ENCODE measurements at places on chromosomes 16 and 17.
A peak's percentile ranks its signal among the peaks of the same experiment; 100 is the strongest.

DNA sequence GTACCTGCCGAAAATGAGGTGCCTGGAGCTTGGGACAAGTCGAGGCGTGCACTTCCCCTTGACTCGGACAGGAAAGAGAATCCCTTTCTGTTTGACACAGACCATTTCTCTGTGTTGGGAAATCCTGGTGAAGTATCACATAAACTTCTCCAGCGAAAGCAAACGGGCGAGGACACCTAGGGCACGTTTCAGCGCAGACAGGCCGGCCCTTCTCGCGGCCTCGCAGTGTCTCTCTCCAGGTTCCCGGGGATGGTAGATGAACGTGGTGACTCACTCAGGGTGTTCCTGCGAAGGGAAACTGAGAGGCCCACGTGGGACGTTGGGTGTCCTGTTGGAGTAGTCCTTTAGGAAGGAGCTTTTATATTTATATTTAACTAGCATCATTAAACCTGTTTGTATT, 36.3 kb upstream of the ZNF750 start:
- peaks cover 27% of the 10 kb centered on the region for H3K36me3 ChIP-seq
- H3K27me3 ChIP-seq, result no peaks in the 10 kb centered on the region

DNA sequence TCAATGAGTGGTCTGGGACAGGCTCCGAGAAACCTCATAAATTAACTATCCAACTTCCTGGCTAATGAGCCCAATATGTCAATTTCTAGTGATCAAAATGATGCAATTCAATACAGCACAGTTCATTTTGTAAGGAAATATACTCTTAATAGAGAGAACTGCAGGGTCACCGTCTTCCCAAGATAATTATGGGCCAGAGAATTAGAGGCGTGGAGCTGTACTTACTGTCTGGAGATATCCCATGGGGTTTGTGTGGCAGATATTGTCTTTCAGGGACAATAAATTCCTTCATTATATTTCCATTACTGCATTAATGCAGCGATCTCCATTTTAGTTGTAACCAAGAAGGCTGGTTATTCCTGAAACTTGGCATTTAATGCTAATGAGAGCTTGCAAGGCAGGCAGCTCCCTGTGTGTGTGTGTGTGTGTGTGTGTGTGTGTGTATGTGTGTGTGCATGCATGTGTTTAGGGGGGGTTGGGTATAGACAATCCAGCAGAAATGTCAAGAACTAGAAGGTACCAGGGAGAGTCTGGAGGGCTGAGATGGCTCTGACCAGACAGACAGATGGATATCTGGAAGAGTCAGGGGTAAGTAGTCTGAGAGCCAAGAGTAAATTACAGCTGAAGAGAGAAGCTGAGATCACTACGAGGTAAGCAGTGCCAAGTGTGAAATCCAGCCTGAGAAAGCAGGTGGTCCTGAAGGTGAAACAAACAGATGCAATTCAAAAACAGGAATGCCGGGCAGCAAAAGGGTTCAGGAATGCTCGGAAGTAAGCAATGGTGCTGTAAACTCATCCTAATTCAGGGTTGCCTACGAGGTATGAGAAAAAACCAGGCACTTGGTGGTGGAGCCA, 393.0 kb downstream of the CA10 start:
- H3K27me3 ChIP-seq, result no peaks in the 10 kb centered on the region
- no peaks in the 10 kb centered on the region for H3K4me1 ChIP-seq
- H3K27ac ChIP-seq, result no peak overlapping the region

GRCh38 chr16:55585631-55586030, 19.1 kb downstream of the CAPNS2 start:
- H3K4me1 ChIP-seq, result no peaks in the 10 kb centered on the region
- no peak overlapping the region for H3K4me3 ChIP-seq
- no peak overlapping the region for H3K27ac ChIP-seq
- DNase-seq, result no peak
- peaks cover 4% of the 10 kb centered on the region for H3K36me3 ChIP-seq

DNA sequence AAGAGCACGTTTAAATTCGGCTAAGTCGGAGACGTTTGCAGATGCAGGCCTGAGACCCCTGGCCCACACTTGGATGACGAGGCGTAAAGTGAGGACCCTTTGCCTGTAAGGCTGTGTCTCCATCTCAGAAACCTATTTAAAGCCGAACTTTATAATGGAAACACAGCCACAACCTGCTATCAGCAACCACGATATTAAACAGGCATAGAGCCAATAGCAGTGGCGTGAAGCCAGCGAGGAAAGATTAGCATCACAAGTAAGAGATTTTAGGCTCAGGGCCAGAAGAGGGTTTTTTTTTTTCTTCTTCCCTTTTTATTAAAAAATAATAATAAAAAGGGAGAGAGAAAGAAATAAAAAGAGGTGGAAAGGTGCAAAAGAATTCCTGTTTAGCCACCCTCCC, 111.3 kb upstream of the NOL11 start:
- no peaks in the 10 kb centered on the region for H3K4me1 ChIP-seq
- H3K4me3 ChIP-seq, result no peak overlapping the region
- H3K27ac ChIP-seq, result no peak overlapping the region
- no peaks in the 10 kb centered on the region for H3K27me3 ChIP-seq

DNA sequence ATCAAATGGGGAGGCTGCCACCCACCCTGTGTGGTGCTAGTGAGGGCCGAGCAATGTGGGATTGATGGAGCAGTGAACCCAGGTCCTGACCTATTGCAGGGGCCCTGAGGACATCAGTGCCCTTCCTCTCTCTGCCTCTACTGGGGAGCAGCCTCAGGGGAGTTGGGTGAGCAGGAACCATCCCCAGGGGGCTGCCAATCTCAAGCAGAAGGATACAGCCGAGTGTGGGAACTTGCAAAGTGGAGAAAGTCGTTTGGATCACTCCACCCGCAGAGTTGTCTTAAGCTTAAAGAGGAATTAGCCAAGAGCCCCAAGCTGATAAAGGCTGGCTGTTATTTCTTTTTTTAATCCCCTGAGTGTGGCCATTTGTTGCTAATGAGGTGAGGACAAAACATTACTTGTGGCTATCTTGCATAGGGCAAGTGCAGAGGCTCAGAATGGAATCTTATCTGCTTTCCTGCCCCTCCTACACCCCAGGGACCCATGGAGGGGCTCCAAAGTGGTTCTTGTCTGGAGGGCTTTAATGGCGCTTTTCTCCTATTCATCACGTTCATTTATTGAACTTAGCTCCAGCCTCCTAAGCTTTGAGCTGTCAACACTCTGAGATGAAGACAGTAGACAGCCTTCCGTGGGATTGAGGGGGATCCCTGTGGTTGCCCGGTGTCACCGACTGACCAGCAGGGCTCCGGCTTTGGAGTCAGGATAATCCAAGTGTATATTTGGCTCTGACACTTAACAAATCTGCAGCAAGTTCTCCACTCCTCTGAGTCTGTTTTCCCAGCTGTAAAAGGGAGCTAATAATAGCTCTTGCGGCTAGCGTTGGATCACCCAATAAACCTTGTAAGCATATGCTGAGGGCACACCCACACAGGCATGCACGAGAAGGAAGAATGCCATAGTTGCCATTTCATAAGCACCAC, 45.1 kb downstream of the MYH11 start:
- H3K27ac ChIP-seq, result no peak overlapping the region
- no peaks in the 10 kb centered on the region for H3K4me1 ChIP-seq
- H3K4me3 ChIP-seq, result no peak overlapping the region
- no peaks in the 10 kb centered on the region for H3K27me3 ChIP-seq
- H3K36me3 ChIP-seq, result no peaks in the 10 kb centered on the region

DNA sequence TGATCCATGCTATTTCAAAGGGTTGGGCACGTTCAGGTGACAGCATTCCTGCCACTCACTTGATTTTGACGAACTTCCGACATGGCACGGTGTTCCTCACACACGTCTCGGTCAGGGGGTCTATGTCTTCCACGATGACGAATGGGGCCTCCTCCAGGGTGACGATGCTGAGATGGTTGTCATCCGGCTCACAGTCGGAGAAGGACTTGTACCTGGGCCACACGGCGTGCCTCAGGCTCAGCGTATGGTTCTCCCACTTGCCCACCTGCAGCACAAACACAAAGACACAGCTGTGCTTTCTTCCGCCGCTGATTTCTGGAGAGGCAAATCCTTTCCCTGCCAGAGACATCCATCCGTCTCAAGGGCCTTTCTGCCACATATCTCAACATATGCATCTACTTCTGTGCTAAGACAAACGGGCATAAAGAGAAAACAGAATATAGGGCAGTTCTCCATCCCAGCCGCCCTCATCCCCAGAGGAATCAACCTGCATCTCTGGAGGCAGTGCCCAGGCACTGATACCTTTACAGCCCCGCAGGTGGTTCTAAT, 332.5 kb downstream of the GRIN2A start:
- H3K36me3 ChIP-seq, result no peaks in the 10 kb centered on the region
- H3K27ac ChIP-seq, result no peak overlapping the region
- H3K27me3 ChIP-seq, result no peaks in the 10 kb centered on the region
- no peaks in the 10 kb centered on the region for H3K4me1 ChIP-seq

DNA sequence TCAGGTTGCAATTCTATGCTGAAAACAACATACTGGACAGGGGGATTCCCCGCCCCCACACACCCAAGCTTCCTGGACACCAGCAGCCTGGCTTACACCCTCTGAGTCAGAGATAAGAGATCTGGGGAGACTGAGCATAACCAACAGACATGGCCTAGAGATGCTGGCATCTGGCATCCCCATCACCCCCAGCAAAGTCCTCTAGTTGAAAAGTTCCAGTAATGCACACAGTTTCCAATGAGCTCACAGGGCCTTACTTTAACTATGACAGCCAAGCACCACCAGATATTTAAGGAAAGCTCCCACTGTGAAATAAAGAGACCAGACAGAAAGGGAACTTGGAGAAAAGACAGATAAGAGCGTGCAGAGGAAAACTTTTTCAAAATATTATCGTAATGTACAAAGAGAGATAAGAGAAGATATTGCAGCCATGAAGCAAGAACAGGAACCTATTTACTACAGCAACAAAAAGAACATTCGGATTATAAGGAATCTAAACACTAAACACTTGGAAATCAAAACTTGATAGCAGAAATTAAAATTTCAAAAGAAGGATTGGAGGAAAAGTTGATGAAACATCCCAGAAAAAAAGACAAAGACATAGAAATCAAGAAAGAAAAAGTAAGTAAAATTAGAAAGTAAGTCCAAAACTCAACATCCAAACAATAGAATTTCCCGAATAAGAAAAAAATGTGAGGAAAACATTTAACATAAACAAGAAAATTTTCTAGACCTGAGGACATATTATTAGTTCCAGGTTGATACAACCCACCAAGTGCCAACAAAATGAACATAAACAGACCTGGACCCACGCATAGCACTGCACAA, 17.2 kb upstream of the ALOX15 start:
- DNase-seq, result no peak
- H3K27ac ChIP-seq, result no peak overlapping the region
- no peaks in the 10 kb centered on the region for H3K4me1 ChIP-seq
- H3K36me3 ChIP-seq, result no peaks in the 10 kb centered on the region
- no peak overlapping the region for H3K4me3 ChIP-seq

GRCh38 chr17:4858882-4859260, 25.7 kb downstream of the MINK1 start:
- peak overlapping the region; percentile 57 for H3K4me3 ChIP-seq
- no peaks in the 10 kb centered on the region for H3K27me3 ChIP-seq
- peaks cover 16% of the 10 kb centered on the region for H3K36me3 ChIP-seq
- peaks cover 21% of the 10 kb centered on the region for H3K4me1 ChIP-seq
- peak; percentile 73 for DNase-seq

DNA sequence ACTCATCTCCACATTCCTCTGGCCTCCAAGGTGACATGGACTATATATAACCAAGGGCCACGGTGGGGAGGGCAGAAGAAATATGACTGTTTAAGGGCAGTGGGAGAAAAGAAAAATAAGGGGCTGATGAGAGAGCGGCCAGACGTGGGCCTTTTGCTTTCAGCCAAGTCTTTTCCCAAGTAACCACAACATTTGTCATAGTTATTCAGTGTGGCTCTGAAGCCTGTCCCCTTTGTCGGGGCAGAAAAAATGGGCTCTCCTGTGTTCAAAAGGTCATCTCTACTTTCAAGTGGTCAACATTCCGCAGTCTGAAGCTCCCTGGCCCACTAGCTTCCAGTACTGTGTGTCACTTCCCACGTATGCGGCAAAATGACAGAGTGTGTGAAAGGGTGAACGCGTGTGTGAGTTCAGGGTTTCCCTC, 245.4 kb downstream of the NTN1 start:
- H3K36me3 ChIP-seq, result no peaks in the 10 kb centered on the region
- H3K4me1 ChIP-seq, result no peaks in the 10 kb centered on the region
- H3K4me3 ChIP-seq, result no peak overlapping the region
- DNase-seq, result no peak

DNA sequence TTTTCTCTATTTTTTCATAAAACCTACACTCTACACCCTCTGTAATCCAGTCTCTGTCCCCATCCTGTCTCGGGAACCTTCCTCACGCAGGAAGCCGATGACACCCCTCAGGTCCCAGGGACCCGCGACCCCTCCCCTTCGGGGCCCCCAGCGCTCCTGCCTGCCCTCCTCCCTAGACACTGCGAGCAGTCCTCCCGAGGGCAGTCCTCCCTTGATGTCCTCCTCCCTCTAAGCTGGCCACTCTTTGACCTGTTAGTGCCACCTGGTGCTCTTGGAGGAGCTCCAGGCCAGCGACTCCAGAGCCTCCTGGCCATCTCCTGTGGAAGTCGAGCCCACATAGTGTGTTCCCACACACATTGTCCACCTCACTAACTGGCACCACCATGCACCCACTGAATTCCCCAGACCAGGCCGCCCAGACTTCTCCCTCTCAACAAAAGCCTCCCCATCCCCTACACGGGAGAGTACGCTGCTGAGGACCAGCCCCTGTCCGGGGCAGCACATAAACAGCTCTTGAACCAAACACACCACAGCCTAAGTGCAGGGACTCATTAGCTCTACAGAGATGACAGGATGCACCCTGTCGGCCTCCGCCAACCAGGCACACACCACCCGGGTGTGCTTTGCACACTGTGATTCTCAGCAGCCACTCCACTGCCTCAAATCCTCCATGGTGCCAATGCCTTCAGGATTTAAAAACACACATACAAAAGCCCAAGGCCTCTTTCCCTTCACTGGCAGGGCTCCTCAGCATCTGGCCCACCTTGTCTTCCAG, 9.3 kb downstream of the OSBPL7 start:
- peak; percentile 24 for DNase-seq
- no peak overlapping the region for H3K27ac ChIP-seq
- H3K36me3 ChIP-seq, result peaks cover 27% of the 10 kb centered on the region
- H3K27me3 ChIP-seq, result no peaks in the 10 kb centered on the region
- no peaks in the 10 kb centered on the region for H3K4me1 ChIP-seq
- no peak overlapping the region for H3K4me3 ChIP-seq

GRCh38 chr17:2157675-2158395, 102.9 kb downstream of the HIC1 start:
- no peaks in the 10 kb centered on the region for H3K27me3 ChIP-seq
- H3K36me3 ChIP-seq, result peaks cover 8% of the 10 kb centered on the region
- H3K4me3 ChIP-seq, result no peak overlapping the region
- no peak for DNase-seq

GRCh38 chr17:27585153-27585681, 45.8 kb upstream of the LGALS9 start:
- no peak for DNase-seq
- no peaks in the 10 kb centered on the region for H3K27me3 ChIP-seq
- H3K4me3 ChIP-seq, result no peak overlapping the region
- H3K27ac ChIP-seq, result no peak overlapping the region

DNA sequence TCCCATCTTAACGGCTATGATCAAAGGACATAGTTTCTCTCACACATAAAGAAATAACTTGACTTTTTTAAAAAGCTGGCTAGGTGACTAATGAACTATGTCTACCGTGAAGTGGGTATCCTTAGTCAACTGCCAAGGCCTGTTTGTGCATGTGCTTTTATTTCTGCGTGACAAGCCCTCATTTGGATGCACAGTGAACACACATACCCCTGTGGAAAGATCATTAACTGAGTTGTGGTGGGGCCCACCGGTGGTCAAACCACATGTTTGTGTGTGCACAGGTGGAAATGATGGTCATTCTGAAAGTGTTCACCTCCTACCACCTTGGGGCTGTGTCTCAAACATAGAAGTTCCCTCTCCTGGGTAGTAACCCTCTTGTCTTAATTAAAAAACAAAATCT, 256.1 kb upstream of the SALL1 start:
- H3K27me3 ChIP-seq, result no peaks in the 10 kb centered on the region
- no peak for DNase-seq
- H3K4me1 ChIP-seq, result no peaks in the 10 kb centered on the region
- peaks cover under 1% of the 10 kb centered on the region for H3K36me3 ChIP-seq
- H3K4me3 ChIP-seq, result no peak overlapping the region

All from H9 (cell line).